ENCODE measurements at places on chromosomes 4 and X. TPM values are rescaled to one million over a fixed set of nuclear protein-coding genes. Genes with fewer than 3 reads are reported as not detected.

- DNase-seq, result no peak
Measured at GRCh38 chr4:112327965-112328733, 31.0 kb downstream of the ALPK1 start.

GRCh38 chr4:41985151-41985550 lies 3.6 kb downstream of the DCAF4L1 start:
- no peak for DNase-seq

DNA sequence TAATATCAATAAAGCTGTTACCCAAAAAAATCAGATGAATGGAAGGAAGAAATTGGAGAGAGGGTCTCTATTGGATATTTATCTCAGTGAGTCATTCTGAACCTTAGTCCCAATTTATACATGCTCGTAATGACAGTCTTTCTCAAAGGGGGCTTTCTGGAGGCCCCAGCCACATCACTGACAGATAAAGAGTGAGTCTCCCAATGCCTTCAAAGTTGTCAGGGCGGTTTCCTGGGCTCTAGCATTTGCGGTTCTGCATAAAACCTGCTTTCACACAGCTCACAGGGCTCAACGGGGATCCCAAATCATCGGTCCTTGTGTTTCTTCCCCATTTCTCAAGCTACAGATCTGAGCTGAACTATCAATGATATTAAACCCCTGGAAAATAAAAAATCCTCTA lies 17.3 kb downstream of the TCEANC start:
- no peak for DNase-seq

DNA sequence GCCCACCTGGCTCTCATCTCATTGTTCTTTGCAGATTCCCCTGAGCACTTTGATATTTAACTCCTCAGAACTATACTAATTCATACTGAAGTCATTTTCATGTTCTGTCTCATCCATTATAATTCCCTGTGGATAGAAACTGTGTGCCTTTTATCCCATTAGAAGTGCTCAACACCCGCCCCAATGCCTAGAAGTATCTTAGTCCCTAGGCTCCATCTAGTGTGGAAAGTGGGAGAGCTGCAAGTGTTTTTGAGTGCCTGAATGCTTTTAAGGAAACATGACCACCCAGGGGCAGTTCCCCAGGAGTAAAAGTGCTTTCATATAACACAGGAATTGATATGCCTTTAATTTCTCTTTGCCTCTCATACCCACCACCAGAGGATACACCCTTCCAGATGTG lies 117.0 kb downstream of the CHRDL1 start:
- no peak for DNase-seq

GRCh38 chr4:89308161-89308500 lies 531 bp upstream of the GPRIN3 start:
- DNase-seq, result no peak

DNA sequence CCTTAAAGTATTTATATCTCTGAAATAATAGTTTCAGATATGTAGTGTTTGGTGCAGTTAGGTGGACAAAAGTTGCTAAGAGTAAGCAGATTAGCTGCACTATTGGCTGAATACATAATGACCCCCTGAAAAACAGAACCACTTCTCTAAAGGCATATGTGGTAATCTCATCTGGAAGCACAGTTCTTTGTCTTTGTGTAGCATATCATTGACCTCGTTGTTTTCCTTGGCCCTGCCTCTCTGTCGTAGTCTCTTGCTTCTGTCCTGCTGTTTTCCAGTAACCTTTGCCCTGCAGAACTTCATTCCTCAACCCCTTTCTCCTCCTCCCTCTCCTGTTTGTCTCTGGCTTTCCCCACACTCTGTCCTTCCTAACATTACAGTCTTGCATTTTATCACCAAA lies 41.4 kb downstream of the JADE3 start:
- DNase-seq, result no peak

DNA sequence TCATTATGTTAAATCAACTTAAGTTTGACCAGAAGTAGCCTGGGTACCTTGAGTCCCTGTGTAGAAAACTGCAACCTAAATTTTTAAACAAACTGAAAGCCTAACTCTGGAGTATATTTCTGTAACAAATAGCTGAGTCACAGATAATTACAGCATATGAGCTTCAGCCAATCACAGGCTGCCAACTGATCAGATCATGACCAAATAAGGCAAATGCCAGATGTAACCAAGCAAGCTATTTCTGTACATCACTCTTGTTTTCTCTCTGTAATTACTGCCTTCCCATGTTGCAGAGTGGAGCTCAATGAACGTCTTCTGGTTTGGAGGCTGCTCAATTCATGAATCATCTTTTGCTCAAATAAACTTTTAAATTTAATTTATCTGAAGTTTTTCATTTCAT lies 980.9 kb upstream of the DIAPH2 start:
- DNase-seq, result no peak

DNA sequence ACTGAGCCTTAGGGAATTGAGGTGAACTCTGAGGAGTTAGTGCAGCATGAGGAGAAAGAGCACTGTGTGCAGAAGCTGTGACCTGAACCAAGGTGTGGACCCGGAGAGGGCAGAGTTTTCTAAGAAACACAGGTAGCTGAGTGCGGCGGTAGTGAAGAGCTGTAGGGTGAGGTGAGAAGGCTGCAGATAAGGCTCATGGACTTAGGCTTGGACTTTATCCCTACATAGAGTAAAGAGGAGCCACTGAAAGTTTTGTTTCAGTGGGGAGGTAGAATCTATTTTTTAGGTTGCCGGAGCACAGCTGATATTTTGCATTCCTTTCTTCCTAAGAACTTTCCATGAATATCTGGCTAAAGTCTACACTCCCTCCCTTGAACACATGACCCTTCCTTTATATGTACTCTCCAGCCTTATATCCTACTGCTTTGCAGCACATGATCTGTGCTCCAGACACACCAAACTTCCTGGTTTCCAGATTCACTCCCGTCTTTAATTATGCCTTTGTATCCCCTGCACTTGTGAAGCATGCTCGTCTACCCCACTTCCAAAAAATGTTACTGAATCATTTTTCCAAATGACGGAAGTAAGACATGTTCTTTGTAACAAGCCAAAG lies 10.6 kb upstream of the PGRMC2 start:
- no peak for DNase-seq

GRCh38 chr4:31237233-31237632 lies 517.1 kb downstream of the PCDH7 start:
- no peak for DNase-seq

DDX53 gene
- not detected for total RNA-seq
